ENCODE measurements at places on chromosomes 1 and 21.

DNA sequence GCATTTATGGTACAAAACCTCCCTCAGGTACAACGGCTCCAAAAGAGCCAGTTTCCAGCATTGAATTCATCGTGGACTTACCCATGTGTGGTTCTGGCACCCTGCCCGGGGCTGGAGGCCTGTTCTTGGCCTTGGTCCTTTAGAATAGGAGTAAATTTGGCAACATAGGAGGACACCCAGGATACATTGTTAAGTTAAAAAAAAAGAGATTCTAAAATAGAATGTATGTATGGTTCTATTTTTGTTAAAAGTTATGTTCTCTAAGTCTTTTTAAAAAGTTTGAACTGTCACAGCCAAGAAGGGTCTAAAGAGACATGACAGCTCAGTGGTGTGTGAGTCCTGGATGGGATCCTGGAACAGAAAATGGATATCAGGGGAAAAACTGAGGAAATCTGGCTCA is 25.9 kb downstream of the EPHX1 start:
- no peak for DNase-seq

DNA sequence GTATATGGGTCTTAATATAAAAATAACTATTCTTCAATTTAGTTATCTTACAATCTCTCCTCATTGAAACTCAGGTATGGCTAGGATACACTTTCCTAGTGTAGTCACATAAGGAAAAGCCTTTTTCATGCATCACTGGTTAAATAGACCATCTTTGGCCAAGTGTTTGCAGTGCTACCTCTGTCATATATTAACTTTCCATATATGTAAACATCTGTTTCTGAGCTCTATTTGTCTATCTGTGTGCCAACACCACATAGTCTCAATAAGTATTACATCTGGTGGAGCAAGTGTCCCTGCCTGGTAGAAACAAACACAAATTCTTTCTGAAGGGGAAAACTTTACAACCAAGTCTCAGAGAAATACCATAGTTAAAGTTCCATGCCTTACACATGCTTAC is 134.6 kb downstream of the TSEN15 start:
- DNase-seq, result no peak

DNA sequence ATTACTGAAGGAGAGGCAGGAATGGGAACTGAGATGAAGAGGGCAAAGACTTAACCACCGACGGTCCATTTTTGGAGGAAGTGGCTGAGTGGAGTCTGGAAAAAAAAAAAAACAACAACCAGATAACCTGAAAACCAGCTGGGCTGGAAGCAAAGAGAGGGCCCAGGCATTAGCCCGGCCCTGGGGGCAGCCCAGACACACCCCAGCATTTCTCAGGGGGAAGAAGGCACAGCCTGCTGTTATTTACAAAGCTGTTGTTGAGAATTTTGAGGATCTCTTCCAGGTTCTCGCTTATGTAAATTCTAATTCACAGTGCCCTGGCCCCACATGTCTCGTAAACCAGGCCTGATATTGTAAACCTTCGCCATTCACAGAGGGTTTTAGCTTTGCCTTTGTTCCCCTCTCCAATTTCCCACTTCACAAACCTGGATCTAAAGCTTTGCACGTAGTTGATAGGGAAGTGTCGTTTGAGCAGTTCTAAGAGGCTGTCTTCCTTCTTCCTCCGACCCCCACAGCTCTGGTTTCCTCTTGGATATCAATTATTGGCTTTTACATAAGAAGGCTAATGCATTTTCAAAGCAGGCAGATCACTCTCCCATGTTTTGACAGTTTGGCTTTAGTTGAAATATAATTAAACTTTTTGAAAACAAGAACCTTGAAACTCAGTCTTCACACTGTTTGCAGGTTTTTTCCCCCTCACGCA is 161.8 kb upstream of the IRF2BP2 start:
- no peak for DNase-seq

DNA sequence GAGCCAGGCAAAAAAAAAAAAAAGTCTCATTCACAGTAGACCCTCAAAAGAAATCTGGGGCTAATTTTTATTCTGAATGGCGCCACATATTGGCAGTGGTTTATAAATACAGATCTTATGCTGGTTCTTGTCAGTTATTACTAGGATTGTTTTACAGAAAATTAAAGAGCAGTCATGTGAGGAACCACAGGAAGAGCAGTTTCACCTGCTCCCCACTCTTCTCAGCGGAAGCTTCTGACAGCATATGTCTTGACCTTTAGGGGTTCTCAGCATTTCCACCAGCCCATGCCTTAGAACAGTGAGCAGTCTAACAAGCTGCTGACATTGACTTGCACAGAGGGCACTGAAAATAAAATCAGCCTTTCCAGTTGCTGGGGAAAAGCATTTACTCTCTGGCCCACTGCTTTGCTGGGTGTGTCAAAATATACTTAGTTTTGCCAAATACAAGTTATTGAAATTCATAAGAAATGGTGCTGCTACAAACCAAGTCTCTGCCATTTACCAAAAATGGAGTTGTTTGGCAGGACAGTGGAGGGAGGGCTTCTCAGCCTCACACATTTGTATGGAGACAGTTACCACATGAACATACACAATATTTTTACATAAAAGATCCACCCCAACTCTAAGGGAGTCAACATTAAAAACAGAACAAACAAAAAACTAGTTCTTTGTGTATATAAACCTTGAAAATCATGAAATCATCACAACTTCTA is 144.2 kb downstream of the SYT2 start:
- no peak for DNase-seq

- peak; percentile 15 for DNase-seq
These were observed 18.3 kb downstream of the PLEKHA6 start for GRCh38 chr1:204341380-204341779.

DNA sequence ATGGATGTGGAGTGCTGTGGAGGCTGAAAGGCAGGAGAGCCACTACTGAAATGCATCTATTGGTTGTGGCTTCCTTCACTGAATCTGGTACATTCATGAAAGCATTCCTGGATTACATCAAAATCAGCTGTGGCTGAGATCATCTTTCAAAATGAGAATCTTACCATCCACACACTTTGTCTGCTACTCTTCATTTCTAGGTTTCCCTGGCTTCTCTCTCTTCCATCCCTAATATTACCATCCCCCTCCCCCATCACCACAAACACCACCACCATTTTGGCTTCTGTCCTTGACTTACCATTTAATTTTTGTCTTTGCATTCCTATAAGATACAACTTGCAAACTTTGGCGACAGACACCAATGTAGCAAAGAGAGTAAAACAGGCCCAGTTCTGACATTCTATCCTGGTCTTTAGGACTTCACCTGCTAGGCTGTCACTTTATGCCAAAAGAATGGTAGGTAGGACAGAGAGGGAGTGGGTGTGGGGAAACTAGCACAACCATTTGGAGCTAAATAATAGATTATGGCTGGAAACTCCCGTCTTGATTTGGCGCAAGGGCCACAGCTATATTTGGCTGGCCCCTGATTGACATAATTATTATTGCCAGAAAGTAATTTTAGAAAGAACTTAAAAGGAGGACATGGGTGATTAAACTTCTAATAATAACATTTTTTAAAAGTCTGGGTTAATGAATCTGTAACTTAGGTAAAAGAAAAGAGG is 15.1 kb upstream of the DUSP10 start:
- no peak for DNase-seq

- DNase-seq, result no peak
These were observed 55.2 kb upstream of the KAZN start for GRCh38 chr1:14543191-14543840.

GRCh38 chr1:111551623-111552411 is 48.4 kb upstream of the ADORA3 start:
- DNase-seq, result no peak

GRCh38 chr1:241799416-241799815 is 48.6 kb upstream of the EXO1 start:
- no peak for DNase-seq

GRCh38 chr1:55626326-55626725 is 411.2 kb upstream of the USP24 start:
- DNase-seq, result no peak

DNA sequence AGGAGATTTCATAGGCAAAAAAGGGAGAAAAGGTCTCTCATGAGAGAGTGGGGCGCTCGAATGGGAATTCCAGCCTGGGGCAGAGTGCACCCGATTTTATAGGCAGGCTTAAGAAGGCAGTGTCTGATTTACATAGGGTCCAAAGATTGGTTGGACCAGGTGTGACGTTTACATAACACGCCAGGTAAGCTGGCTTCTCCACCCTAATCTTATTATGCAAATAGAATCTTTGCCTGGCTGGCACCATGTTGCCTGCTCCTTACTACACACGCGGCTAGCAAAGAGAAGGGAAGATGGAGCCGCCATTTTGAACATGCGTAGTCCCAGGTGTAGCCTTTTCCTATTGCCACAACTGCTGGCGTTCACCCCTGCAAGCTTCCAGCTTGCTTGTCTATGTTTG is 103.7 kb downstream of the SLC16A1 start:
- no peak for DNase-seq

DNA sequence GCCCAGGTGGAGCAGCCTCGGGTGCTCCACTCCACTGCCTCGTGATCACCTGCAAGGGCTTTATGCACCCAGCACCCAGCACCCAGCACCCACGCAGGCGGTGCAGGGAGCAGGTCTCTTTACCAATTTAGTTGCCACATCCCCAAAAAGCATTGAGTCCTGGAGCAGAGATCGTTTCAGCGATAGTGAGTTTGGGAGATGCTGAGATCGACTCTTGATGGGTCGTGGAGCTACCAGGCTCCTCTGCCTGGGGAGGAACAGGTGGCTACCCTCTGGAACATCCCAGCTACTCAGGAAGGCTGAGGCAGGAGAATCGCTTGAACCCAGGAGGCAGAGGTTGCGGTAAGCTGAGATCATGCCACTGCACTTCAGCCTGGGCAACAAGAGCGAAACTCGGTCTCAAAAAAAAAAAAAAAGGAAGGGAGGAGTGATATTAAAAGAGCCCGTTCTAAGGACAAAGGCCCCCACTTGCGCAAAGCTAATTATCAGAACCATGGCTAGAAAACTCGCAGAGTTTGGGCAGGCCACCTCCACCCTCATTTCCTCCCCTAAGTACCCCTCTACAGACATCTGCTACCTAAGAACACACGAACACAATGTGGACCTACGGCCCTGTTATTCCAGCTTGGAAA is 106.5 kb upstream of the SLC45A1 start:
- no peak for DNase-seq

GRCh38 chr1:173496757-173497320 is 19.7 kb downstream of the PRDX6 start:
- no peak for DNase-seq

DNA sequence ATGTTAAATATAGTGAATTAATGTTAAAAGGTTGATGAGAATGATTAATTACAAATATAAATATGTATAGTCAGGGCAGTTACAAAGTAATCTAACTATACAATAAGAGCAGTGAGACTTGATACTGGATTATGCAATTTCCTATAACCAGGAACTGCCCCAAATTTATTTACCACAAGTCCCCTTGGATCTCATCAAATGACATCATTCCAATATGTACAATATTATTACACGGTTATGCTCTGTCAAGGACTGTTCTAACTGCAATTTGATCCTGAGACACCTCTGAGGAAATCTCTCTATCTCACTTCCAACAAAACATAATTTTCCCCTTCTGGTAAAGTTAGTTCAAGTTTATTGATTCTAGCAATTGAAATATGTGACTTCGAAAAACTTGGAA is 917.6 kb downstream of the NCAM2 start:
- no peak for DNase-seq

DNA sequence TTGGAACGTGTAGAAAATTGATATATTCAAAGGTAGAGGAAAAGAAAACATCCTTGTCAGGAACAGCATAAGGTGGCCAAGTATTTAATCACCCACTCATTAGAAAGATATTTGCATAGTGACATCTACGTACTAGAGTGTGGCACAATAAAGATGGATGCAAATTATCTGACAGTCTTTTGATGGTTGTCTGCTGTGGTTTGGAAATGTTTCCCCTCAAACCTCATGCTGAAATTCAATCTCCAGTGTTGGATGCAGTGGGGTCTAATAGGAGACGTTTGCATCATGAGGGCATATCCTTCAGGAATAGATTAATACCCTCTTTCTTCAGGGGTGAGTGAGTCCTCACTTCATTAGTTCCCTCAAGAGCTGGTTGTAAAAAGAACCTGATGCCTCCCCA is 34.1 kb upstream of the RUNX1 start:
- DNase-seq, result no peak

DNA sequence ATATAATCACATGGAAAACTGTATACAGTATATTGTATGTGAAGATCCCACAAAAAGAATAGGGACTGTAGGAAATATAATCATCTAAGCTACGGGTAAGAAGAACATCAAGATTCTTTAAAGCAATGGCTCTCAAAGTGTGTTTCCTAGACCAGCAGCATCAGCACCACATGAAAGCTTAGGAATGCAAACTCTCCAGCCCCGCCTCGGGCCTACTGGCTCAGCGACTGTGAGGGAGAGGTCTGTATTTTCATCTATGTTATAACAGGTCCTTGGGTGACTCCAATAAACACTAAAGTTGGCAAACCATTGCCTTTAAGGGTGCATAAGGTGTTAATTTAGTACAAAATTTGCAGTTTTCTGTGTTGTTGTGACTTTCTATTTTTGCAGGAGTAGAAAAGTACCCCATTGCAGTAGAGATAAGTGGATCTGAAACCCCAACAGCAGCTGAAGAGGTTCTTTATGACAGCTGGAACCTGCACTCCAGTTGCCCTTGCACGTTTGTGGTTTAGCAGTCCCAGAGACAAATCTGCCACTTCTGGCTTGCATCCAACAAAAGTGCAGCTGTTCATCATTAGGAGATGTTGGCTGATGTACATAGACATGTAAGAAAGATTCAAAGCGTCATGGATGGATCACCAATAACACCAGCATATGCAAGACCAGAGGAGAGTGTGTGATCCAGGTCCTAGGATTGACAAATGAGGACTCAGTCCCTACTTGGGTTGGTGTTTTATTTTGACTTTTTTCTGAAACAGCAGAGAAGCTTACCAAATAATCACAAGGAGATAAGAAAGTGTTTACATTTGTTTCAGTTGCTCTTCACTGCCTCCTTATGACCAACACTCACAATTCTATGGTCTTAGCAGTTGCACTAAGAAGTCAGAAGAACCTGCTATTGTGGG is 15.9 kb upstream of the IFNAR1 start:
- DNase-seq, result peak; percentile 39

DNA sequence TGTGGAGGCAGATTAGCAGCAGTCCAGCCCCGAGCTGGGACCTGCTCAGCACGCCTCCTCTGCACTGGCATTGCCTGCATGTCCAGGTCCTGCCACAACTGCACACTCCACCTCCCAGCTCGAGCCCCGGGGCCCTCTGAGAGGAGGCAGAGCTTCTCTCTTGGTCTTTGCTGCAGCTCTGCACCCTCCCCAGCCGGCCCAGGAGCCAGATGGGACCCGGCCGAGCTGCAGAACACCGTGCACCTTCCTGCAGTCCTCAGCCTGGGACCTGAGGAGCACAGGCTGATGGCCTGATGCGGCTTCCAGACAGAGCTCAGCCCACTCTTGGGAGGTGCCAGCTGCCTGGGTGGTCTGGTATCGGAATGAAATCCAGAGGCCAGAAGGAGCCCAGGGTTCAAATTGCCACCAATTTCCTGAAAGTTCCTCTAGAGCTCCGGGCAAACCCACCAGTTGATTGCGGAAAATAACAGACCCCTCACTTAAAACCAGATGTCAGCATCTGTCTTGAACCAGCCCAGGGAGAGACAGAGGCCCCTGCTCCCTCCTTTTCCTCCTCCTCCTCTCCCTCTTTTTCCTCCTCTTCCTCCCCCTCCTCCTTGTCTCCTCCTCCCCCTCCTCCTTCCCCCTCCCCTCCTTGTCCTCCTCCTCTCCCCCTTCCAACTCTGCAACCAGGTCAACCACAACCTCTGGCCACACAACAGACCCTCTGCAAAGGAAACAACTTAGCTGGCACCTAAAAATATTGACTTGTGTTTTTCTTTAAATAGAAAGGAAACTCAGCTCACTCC is 10.6 kb upstream of the SPSB1 start:
- DNase-seq, result no peak

- DNase-seq, result no peak
These were observed 112.5 kb upstream of the RUNX3 start for GRCh38 chr1:25042331-25043227.

GRCh38 chr21:25234857-25235801 is 372.2 kb downstream of the MRPL39 start:
- DNase-seq, result no peak
